ENCODE measurements at places on chromosomes 16 and 17. TPM values are rescaled to one million over a fixed set of nuclear protein-coding genes. Genes with fewer than 3 reads are reported as not detected.

DNA sequence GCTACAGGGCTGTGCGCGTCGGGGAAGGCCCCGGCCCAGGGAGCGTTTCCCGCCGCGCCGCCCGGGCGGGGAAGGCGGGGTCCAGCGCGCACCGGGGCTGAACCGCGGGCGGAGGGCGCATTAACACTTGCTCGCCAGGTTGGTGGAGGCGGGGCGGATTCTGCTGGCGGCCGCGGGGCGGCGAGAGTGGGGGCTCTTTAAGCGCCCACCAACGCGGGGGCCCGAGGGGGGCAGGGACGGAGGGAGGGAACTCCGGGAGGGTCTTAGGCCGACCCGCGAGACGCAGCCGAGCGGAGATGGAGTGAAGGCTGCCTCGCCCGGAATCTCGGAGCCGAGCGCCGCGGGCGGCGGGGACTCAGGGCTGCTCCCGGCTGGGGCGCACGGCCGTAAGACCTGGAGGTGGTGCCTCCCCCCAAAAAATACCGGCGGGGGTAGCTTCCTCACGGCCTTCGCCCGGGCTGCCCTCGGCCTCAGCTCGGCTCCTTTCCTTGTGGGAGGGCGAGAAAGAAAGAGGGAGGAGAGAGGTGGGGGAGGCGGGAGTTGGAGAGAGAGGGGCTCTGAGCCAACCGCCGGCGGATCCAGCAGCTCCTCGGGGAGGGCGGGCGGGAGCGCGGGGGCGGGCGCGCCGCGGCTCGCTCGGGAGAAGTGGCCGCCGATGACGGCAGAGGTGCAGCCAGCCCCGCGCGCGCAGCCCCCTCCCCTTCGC is 415 bp upstream of the FOXF1 start:
- no peak for DNase-seq

GRCh38 chr17:16969931-16970906 is 1.7 kb downstream of the TNFRSF13B start:
- no peak for DNase-seq

DNA sequence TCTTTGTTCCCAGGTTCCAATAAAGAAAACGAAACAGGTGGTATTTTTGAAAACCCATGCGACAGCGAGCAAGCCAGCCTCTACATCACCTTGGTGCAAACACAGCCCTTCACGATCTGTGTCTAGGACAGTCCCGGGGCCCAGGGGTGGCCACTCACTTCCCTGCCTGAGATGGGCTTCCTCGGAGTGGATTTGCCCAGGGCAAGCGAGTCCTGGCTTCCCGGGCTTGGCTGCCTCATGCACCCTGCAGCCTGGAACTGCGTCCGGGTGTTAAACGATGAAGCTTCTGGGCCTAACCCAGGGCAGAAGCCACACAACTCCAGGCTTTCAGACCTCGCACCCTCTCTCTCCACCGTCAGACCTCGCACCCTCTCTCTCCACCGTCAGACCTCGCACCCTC is 66.0 kb downstream of the RPH3AL start:
- peak; percentile 4 for DNase-seq

GRCh38 chr17:47720754-47721533 is 12.1 kb upstream of the TBX21 start:
- DNase-seq = peak; percentile 83

DNA sequence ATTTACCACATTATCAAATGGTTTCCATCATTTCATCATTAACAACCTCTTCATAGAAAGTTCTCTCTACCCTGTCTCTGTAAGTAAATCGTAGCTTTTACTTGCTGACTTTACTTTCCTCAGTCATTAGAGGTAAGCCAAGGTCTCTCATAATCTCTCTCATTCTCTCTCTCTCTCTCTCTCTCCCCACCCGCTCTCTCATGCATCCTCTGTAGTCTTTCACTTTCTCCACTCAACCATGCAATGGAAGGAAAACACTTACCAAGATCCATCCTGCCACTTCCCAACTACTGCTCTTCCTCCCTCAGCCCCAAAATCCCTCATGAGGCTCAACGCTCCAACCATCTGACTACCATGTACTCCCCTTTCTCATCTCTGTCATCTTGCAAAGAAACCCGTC is 6.1 kb downstream of the CEP112 start:
- no peak for DNase-seq

Gene IGSF6
- total RNA-seq = 0.15 TPM

Gene SPNS2
- 0.29 TPM for total RNA-seq
